ENCODE measurements at places on chromosomes 2 and 18. TPM values are rescaled to one million over a fixed set of nuclear protein-coding genes. Genes with fewer than 3 reads are reported as not detected.

The POLR1B gene
- polyA plus RNA-seq, result 21.7 TPM

DNA sequence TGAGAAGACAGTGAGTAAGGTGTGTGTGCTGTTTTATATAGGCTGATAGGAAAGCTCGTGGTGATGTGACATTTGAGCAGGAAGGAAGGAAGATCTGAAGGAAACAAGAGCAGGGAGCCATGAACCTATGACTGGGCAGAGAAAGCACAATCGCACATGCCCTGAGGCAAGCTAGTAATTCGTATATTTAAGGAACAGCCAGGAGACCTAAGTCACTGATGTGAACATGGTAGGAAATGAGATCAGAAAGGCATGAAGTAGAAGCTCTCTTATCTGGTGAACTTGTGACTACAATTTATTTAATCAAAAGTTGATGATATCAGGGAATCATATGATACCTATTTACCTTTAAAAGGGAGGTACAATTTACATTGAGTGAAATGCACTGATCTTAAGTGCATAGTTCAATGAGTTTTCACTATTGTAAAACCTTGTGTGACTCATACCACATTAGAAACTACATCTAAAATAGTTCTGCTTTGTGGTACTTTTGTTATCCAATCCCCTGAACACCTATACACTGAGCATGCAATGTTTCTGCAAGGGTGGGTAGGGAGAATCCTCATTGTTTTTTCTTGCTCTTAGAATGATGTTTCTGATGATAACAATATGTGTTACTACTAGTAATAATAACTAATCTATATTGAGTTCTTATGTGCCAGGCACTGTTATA is 67.5 kb downstream of the GALNT13 start:
- no peak overlapping the region for H3K4me3 ChIP-seq
- no peaks in the 10 kb centered on the region for H3K27me3 ChIP-seq
- no peak for DNase-seq

DNA sequence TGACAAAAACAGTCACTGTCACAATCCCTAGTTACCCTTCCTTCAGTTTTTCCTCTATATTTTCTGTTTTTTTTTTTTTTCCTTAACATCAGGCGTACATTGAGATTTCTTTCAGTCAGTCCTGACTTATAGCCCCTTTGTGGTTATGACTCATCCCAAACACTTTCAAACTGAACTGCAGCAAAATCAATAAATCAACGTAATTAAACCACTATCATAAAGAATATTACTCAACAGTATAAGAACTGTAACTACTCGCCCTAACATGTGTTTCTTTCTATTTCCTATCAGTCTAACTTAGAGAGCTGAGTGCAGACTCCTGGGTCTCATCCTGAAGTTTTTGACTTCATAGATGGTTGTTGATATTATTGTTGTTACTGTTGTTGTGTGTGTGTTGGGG is 523.5 kb downstream of the LRRTM4 start:
- no peaks in the 10 kb centered on the region for H3K36me3 ChIP-seq
- no peak overlapping the region for H3K27ac ChIP-seq
- DNase-seq, result no peak
- no peaks in the 10 kb centered on the region for H3K27me3 ChIP-seq
- no peaks in the 10 kb centered on the region for H3K4me1 ChIP-seq

The LGALSL gene
- polyA plus RNA-seq, result not detected

The SERPINB13 gene
- polyA plus RNA-seq, result not detected

DNA sequence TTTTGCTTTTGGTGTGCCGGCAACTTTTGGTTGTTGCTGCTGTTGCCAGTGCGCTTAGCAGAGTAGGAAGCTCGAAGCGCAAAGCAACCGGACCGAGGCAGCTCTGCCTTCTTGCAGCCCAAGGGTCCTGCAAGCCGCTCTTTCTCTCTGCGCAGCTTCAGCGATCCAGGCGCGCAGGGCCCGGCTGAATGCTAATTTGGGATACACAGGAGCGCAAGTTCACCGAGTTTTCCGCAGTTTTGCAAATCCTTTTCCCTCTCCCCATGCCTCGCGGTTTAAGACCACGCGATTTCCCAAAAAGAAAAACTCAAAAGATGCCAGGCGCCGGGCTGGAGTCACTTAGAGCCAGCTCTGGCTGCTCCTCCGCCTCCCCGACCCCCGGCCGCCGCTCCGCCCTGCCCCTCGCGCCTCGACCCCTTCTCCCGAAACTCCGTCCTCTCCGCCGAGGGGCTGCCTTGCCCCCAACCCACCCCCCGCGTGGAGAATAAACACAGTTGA is 13.5 kb upstream of the SIX3 start:
- no peaks in the 10 kb centered on the region for H3K36me3 ChIP-seq
- DNase-seq, result no peak
- peaks cover 48% of the 10 kb centered on the region for H3K27me3 ChIP-seq
- H3K27ac ChIP-seq, result no peak overlapping the region

DNA sequence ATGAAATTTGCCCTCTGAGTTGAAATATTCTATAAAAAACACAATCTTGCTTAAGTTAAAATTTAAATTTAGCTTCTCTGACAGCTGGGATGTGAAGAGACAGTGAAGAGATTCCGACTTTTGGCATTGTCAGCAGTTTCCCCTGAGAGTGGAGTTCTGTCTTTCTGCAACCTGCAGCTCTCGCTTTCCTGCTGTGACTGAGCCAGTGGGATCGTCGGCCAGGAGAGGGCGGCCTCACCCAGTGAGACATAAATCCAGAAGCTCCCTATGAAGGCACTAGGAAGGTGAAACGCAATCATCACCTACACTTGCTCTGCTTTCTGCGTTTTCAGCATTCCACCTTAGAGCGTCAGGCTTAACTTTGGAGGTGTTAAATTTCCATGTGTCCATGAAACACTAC is 75.4 kb upstream of the HNMT start:
- H3K4me3 ChIP-seq, result no peak overlapping the region
- H3K36me3 ChIP-seq, result no peaks in the 10 kb centered on the region
- H3K4me1 ChIP-seq, result no peaks in the 10 kb centered on the region
- H3K27ac ChIP-seq, result no peak overlapping the region
- H3K27me3 ChIP-seq, result no peaks in the 10 kb centered on the region
- no peak for DNase-seq

The EVX2 gene
- polyA plus RNA-seq, result not detected

DNA sequence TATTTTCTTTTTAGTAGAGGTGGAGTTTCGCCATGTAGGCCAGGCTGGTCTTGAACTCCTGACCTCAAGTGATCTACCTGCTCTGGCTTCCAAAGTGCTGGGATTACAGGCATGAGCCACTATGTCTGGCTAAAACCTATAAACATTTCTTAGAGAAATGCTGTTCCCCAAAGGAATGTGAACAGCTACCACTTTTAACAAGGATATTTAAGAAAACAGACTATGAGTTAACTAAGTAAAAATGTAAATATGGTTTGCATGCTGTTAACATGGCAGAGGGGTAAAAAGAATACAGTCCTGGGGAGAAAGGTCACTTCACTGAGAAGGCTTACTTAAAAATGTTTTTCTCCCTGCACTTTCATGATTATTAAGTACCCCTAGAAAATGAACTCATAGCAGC is 57.1 kb downstream of the SLC16A14 start:
- H3K27me3 ChIP-seq, result no peaks in the 10 kb centered on the region
- H3K4me1 ChIP-seq, result no peaks in the 10 kb centered on the region
- DNase-seq, result no peak
- H3K36me3 ChIP-seq, result no peaks in the 10 kb centered on the region

The DNPEP gene
- 68.4 TPM for polyA plus RNA-seq

The TTC39C gene
- polyA plus RNA-seq, result 180 TPM

GRCh38 chr2:156411835-156412234 is 24.3 kb upstream of the GPD2 start:
- H3K36me3 ChIP-seq, result no peaks in the 10 kb centered on the region
- no peaks in the 10 kb centered on the region for H3K4me1 ChIP-seq
- DNase-seq, result no peak

The TMEM37 gene
- polyA plus RNA-seq, result 0.19 TPM

GRCh38 chr18:34870555-34871310 is 160.6 kb downstream of the DTNA start:
- H3K4me1 ChIP-seq, result no peaks in the 10 kb centered on the region
- DNase-seq, result no peak
- H3K4me3 ChIP-seq, result no peak overlapping the region
- no peaks in the 10 kb centered on the region for H3K27me3 ChIP-seq
- H3K36me3 ChIP-seq, result no peaks in the 10 kb centered on the region
- H3K27ac ChIP-seq, result no peak overlapping the region

The MALT1 gene
- polyA plus RNA-seq, result 47.4 TPM

- no peak overlapping the region for H3K27ac ChIP-seq
- no peaks in the 10 kb centered on the region for H3K4me1 ChIP-seq
- no peak overlapping the region for H3K4me3 ChIP-seq
- no peaks in the 10 kb centered on the region for H3K36me3 ChIP-seq
- DNase-seq, result no peak
Observed at GRCh38 chr2:164044622-164045021, 308.8 kb upstream of the FIGN start.

The APCDD1 gene
- not detected for polyA plus RNA-seq

DNA sequence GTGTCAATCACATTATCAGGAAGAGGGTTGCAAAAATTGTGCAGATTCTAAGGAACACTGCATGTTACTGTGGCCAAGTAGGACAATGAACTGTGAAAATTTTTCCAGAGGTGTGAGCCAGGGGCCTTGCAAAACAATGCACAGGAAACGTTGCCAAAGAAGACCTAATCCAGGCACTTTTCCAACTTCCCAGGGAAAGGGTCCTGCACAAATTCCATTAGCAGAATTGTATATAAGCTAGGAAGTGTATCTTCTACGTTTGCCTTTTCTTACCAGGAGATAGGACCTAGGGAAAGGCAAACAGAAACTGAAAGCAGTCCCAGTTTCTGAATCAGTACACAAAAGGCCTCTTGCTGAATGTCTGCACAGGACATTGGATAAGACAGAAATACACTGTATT is 1888.3 kb upstream of the CELF4 start:
- DNase-seq, result no peak
- H3K36me3 ChIP-seq, result no peaks in the 10 kb centered on the region
- H3K27ac ChIP-seq, result no peak overlapping the region
- H3K4me3 ChIP-seq, result no peak overlapping the region
- H3K4me1 ChIP-seq, result no peaks in the 10 kb centered on the region
- no peaks in the 10 kb centered on the region for H3K27me3 ChIP-seq

The POTEI gene
- polyA plus RNA-seq, result not detected

The NOSTRIN gene
- not detected for polyA plus RNA-seq

DNA sequence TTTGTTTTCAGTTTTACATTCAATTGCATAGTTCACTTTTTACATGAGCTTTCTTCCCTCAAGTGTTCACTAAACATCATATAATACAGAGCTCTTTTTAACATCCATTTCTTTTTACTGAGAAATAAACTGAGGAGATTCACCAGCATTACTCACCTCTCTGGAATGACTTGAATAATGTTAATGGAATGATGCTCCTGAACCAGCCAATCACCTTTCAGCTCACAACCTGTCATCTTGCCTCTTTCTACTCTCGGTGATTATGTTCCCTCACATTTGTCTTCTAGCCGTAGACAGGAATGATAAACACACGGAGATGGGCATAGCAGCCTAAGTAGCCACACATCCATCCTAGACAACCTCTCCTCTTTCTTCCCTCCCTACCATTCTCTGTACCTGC is 301.7 kb downstream of the PAX3 start:
- H3K27ac ChIP-seq, result no peak overlapping the region
- H3K36me3 ChIP-seq, result no peaks in the 10 kb centered on the region
- no peak for DNase-seq

The FEV gene
- not detected for polyA plus RNA-seq

GRCh38 chr2:42183775-42184174 is 14.6 kb downstream of the EML4 start:
- peaks cover 78% of the 10 kb centered on the region for H3K4me1 ChIP-seq
- H3K27me3 ChIP-seq, result no peaks in the 10 kb centered on the region
- DNase-seq, result no peak
- H3K4me3 ChIP-seq, result peak overlapping the region; percentile 49

GRCh38 chr2:231227310-231228162 is 29.1 kb downstream of the ARMC9 start:
- H3K27ac ChIP-seq, result no peak overlapping the region
- H3K36me3 ChIP-seq, result no peaks in the 10 kb centered on the region
- no peaks in the 10 kb centered on the region for H3K27me3 ChIP-seq
- no peaks in the 10 kb centered on the region for H3K4me1 ChIP-seq
- H3K4me3 ChIP-seq, result no peak overlapping the region
- DNase-seq, result peak; percentile 46

The GCG gene
- not detected for polyA plus RNA-seq

- H3K27me3 ChIP-seq, result no peaks in the 10 kb centered on the region
- no peaks in the 10 kb centered on the region for H3K36me3 ChIP-seq
- no peaks in the 10 kb centered on the region for H3K4me1 ChIP-seq
- no peak overlapping the region for H3K27ac ChIP-seq
Observed at GRCh38 chr2:120619579-120619978, 116.1 kb upstream of the GLI2 start.

The RTP5 gene
- not detected for polyA plus RNA-seq

GRCh38 chr2:124163840-124164239 is 138.8 kb downstream of the CNTNAP5 start:
- no peaks in the 10 kb centered on the region for H3K36me3 ChIP-seq
- no peak overlapping the region for H3K4me3 ChIP-seq
- no peaks in the 10 kb centered on the region for H3K4me1 ChIP-seq
- no peak overlapping the region for H3K27ac ChIP-seq

DNA sequence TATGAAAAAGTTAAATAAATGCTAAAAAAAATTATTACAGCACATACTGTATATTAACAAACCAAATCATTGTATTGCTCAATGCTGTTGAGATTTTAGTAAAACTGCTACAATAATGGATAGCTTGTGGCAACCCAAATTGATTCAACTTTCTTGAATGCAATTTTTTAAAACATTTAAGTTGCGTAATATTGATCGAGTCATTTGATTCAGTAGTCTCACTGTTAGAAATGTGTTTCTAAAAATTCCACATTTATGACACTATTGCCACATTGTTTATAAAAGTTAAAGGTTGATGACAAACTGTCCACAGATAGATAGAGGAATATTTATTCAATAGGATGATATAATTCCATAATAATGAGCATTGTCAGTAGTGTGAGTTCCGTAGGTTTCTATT is 640.7 kb upstream of the CRIM1 start:
- no peaks in the 10 kb centered on the region for H3K27me3 ChIP-seq
- no peak overlapping the region for H3K4me3 ChIP-seq
- no peaks in the 10 kb centered on the region for H3K4me1 ChIP-seq
- no peak overlapping the region for H3K27ac ChIP-seq

GRCh38 chr2:230018153-230018552 is 50.6 kb downstream of the SLC16A14 start:
- no peak for DNase-seq
- H3K36me3 ChIP-seq, result no peaks in the 10 kb centered on the region
- H3K4me3 ChIP-seq, result no peak overlapping the region
- no peaks in the 10 kb centered on the region for H3K27me3 ChIP-seq

DNA sequence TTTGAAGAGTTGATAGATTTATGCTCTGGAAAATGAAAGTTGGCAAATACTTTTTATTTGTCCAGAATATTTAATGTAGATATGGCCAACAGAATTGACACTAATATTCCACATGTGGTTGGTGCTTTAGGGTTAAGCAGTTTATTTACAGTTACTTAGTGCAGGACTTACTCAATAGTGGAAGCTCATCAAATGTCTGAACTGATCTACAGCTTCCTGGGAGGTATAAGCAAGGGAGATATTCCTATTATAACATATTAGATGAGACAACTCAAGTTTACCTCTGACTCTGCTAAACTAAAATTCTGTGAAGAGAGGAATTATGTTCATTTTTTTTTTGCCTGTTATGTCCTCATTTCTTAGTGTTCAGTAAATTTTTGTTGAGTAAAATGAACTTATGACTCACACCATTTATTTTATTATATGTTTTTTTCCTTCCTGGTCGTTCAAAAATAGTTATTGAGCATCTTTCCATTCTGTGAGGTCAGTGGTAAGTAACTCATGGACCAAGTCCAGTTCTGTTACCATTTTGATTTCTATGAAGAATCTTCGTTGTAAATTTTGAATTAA is 13.6 kb downstream of the ABI2 start:
- no peak for DNase-seq
- H3K4me1 ChIP-seq, result no peaks in the 10 kb centered on the region
- peaks cover 4% of the 10 kb centered on the region for H3K36me3 ChIP-seq
- no peak overlapping the region for H3K27ac ChIP-seq

The TM4SF20 gene
- polyA plus RNA-seq, result not detected
